ENCODE measurements at places on chromosomes 12 and 14.

GRCh38 chr14:69750495-69750894 is 16.4 kb upstream of the SRSF5 start:
- DNase-seq, result no peak

DNA sequence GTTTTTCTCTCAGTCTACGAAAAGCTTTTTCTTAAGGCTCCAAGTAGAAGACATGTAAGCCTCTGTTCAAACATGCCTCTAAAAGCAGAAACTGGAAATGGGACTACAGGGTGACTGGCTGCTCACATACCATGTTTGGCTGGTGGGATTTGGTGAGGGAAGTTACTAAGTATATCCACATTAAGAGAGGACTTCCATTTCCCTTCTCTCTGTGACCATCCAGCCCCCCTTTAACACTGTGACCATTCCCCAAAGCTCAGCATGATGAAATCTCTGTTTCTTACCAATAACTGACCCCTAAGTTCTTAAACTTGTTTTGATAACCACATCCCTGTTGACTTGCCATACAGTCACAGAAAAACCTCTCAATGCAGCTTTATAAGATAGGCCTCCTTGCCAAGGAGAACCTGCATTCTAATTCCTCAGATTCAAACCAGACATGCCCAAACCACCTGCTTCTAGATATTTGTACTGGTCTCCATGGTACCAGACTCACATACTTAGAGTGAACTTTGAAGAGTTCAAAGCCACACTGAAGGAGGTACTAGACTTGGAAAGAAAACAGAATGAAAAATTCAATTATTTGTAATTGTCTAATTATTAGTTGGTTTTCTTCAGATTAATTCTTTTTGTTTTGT is 102.2 kb downstream of the VEZT start:
- no peak for DNase-seq

- no peak for DNase-seq
These were observed 373.4 kb upstream of the PDE3A start for GRCh38 chr12:19994968-19995367.

GRCh38 chr12:120136093-120136770 is 19.7 kb upstream of the RAB35 start:
- no peak for DNase-seq

DNA sequence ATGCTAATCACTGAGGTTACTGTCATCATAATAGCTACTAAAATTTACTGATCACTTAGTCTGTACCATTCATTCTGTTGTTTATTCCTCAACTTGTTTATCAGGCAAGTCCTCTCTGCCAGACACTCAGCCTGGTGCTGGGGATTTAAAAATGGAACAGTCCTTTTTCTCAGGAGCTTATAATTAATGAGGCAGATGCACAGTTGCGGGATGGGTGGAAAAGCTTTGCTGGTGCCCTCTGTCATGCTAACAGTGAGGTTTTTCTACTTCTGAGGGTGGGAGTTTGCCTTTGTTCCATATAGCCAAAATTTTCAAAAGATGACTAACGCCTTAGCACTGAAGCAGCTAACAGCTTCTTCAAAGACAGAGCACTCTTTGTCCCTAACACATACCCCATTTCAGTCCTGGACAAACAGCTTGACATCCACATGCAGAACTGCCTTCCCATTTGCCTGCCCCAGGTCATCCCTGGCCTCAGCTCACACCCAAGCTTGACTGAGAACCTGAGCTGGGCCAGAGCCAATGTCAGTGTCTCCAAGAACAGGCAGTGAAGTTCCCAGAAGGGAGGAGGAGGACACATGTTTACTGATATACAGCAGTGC is 30.8 kb upstream of the HSPB8 start:
- DNase-seq, result no peak

DNA sequence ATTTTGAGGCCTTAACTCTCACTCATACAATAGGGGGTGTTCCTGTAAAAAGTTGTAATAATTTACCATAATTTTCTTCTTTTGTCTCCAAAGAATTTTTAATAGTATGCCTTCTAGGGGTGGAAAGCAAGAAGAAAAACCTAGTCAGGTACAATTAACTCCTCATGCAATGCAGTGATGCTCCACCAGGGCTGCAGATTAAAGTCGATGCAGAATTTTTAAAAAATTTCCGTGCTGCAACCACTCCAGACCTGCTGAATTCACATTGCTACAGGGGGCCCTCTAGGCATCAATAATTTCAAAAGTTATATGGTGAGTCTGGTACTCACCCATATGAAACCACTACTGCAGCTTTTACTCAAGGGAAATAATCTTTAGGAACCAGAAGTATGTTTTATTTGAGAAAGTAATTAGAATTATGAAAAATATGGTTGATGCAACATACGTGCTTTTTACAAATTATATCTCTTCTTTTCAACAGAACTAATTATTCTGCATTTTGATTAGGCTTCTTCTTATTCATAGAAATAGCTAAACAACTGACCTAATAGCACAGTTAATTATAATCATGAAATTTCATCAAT is 353.2 kb downstream of the BCAT1 start:
- peak; percentile 21 for DNase-seq

DNA sequence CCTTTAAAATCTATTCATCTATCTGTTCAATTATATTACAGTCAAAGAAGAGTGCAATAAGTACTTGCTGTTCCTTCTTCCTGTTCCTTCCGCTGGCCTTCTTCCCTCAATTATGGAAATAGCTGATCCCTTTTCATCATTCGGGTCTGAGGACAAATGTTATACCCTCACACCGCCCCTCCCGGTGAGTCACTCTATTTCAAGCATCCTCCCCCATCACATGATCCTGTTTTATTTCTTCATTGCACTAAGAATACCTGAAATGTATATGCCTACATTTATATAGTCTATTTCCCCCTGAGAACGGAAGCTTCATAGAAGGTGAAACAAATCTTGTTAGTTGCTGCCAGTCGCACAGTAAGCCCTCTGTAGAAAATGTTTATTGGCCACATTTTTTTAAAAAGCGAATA is 2.5 kb downstream of the SLC38A1 start:
- DNase-seq, result peak; percentile 52

- no peak for DNase-seq
These were observed 244.3 kb downstream of the DIO2 start for GRCh38 chr14:79967001-79967400.

DNA sequence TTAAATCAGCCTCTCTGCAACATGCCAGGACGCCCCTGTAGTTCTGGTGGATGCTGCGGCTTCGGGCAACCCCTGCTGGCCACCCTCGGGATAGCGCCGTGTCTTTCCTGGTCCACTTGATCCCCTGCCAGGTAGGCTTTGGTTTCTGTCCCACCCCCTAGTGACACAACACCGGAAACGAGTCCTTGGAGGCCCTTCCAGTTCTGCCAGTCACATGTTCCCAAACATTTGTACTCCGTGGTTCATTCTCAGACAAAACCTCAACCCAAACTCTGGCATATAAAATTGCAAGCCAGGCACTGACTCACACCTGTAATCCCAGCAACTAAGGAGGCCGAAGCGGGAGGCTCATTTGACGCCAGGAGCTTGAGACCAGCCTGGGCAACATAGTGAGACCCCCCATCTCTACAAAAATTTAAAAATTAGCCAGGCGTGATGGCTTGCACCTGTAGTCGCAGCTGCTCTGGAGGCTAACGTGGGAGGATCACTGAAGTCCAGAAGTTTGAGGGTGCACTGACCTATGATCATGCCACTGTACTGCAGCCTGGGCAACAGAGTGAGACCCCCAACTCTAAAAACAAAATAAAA is 37.0 kb downstream of the RASAL1 start:
- DNase-seq, result peak; percentile 70

DNA sequence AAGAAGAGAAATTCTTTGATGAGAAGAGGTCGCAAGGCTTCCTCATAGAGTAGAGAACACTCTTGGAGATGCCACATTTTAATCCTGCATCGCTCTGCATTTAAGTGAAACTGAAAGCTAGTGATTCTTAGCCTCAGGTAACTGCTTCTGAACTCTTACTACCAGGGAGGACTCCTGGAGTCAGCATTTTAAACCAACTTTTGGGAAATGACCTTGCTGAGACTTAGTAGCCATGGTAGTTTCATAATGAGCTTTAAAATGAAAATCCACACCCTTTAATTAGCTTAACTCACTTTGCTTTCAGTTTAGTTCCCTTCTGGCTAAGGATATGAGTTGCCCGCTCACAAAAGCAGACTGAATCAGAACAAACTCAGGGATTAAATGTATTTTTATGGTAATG is 80.3 kb downstream of the SYNE2 start:
- no peak for DNase-seq

All from NB4 (cell line).